ENCODE measurements at places on chromosomes 16 and 17. TPM values are rescaled to one million over a fixed set of nuclear protein-coding genes. Genes with fewer than 3 reads are reported as not detected.

Gene CCDC40
- total RNA-seq = not detected

Gene WNT3
- 0.29 TPM for total RNA-seq

Gene RMI2
- total RNA-seq = 11.6 TPM

Gene BCL6B
- total RNA-seq = 0.73 TPM

Gene AIPL1
- not detected for total RNA-seq

Gene OR2C1
- not detected for total RNA-seq

Gene MT1F
- 19.9 TPM for total RNA-seq

Gene SETD1A
- 27.5 TPM for total RNA-seq

Gene PRAC1
- total RNA-seq = not detected

Gene CCL1
- 3.5 TPM for total RNA-seq

Gene RBFOX1
- not detected for total RNA-seq
